HFFc6 (cell line): ENCODE measurements at places on chromosomes 5 and 9.

DNA sequence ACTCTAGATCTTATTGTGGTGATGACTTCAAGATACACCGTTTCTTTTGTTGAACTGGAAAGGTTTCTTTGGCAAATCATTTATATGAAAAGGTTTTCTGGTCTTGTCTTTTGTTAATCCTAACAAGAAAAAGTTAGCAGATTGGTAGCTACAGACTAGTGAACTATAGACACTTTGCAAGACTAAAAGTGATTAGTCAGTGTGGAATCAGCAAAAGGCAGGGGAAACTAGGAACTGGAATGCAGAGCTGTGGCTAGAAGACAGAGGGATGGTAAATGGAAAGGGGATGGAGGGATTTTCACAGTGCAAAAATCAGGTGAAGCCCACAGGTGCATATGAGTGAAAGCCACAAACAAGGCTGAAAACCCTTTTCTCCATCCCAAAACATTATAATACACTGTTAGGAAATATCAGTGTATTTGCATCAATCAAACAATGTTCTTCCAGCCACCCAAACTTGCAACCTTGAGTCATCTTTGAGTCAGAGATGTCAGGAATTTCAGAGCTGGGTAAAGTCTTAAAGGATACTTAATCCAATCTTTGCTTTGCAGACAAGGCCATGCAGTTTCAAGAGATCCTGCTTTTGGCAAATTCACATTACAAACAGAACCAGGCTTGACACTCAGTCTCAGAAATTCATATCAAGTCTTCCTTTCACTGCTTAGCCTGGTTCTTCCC is 52.7 kb downstream of the PLK2 start:
- no peaks in the 10 kb centered on the region for H3K36me3 ChIP-seq
- H3K27me3 ChIP-seq: peaks cover 2% of the 10 kb centered on the region; the same call in 1 of the 2 replicates
- peaks cover 67% of the 10 kb centered on the region for H3K4me1 ChIP-seq
- peak; percentile 80 for DNase-seq

DNA sequence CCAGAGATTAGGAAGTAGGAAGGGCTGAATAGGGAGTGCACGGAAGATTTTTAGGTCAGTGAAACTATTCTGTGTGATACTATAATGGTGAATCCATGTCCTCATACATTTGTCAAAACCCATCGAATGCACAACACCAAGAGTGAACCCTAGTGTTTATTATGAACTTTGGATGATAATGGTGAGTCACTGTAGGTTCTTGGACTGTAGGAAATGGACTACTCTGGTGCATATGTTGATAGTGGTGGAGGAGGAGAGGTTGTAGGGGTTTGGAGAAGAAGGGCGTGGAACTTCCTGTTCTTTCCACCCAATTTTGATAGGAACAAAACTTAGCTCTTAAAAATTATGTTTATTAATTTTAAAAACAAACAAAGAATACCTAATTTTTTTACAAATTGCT is 14.3 kb downstream of the CTSL start:
- no peaks in the 10 kb centered on the region; the same call in 1 of the 2 replicates for H3K4me1 ChIP-seq
- peaks cover 10% of the 10 kb centered on the region; the same call in 1 of the 2 replicates for H3K36me3 ChIP-seq
- no peak overlapping the region for H3K27ac ChIP-seq
- no peak overlapping the region for H3K4me3 ChIP-seq
- no peaks in the 10 kb centered on the region; the same call in 1 of the 2 replicates for H3K27me3 ChIP-seq

DNA sequence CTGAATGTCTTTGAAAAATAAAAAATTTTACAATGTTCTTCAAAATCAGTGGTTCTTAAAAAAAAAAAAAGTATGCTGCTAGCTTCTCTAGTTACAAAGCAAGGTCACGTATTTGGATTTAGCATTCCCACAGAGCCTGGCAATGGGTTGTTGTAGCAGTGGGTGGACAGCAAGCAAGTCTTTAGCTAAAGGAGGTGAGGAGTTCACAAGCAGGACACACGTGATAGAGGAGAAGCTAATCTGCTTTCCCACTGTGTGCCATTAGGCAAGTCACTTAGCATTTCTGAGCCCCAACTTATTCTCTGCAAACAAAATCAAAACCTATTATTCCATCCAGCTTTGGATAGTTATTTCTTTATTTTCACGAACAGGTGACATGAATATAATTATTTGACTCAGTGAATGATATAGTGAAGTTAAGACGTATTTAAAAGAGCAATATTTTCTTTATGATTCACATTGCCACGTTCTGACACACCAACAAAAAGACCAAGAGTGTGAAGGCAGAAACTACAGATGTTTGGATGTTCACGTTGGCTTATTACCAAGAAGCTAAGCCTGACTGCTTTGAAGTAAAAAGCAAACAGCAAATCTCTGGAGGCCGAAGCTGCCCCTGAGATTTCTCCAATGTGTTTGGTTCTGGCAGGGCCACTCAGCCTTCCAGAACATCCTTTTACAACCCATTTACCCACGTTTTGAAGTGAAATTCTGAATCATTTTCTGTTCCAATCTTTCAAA is 612.1 kb upstream of the CDH6 start:
- no peaks in the 10 kb centered on the region for H3K4me1 ChIP-seq
- no peak overlapping the region for H3K4me3 ChIP-seq
- no peak overlapping the region for H3K27ac ChIP-seq
- DNase-seq: no peak
- no peaks in the 10 kb centered on the region for H3K36me3 ChIP-seq

DNA sequence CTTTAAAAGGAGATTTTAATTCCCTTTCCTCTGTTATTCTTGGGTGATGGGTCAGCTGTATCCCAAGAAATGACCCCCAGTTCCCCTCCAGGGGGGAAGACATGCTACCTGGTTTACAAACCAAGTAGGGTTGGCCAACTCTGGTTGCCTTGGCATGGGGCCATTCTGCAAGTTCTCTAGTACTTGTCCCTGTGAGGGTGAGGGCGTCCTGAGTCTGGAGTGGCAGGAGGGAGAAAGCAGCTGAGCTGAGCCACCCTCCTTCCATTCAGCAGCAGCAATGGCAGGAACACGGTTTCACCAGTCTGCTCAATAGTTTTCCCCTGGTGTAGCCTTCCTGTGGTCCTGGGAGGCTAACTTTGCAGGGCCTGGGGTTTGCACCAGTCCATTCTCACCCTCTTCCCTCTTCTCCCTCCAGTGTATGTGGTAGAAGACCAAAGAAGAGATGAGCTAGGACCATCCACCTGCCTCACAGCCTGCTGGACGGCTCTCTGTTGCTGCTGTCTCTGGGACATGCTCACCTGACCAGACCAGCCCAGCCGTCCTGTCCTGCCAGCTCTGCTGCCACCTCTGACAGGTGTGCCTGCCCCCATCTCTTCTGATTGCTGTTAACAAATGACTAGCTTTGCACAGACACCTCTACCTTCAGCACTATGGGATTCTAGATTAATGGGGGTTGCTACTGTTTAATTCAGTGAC is 59.9 kb downstream of the PFDN1 start:
- no peak overlapping the region for H3K4me3 ChIP-seq
- H3K36me3 ChIP-seq: no peaks in the 10 kb centered on the region
- DNase-seq: no peak
- peaks cover 63% of the 10 kb centered on the region for H3K4me1 ChIP-seq

DNA sequence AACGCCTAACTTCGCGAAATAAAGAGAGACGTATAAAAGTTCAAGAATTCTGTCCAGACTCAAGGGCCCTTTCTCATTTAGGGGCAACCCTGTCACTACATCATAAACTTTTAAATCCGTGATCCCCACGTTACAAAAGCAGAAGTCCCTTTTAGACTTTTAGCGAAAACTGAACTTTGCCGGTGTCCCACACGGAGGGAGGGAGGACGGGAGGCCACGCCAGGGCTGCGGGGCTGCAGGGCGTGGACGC is 515 bp upstream of the F2R start:
- H3K4me1 ChIP-seq: peaks cover 46% of the 10 kb centered on the region
- peak overlapping the region; percentile 95 for H3K4me3 ChIP-seq
- peaks cover 24% of the 10 kb centered on the region for H3K36me3 ChIP-seq
- H3K27me3 ChIP-seq: peaks cover 6% of the 10 kb centered on the region
- 0 out of 2 replicates have a peak overlapping the region, but pooled peaks have one; percentile 29 for H3K27ac ChIP-seq
- no peak for DNase-seq

- peaks cover 21% of the 10 kb centered on the region for H3K4me1 ChIP-seq
- H3K4me3 ChIP-seq: no peak overlapping the region
Measured at GRCh38 chr9:124347968-124348358, 67.3 kb downstream of the PSMB7 start.

DNA sequence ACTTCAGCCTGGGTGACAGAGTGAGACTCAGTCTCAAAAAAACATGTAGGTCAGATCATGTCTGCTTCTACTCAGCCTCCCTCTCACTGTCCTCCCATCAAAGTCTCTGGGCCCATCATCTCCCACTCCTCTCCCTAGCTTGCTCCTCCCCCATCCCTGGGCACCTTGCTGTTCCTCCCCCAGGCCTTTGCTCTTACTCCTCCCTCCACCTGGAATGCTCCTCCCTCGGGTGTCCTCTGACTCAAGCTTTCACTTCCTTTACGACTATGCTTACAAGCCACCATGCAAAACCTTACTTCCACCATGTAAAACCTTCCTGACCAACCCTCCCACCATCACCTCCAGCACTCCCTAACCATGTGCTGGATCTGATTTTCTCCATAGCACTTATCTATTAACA is 51.5 kb downstream of the MTMR12 start:
- H3K27ac ChIP-seq: peak overlapping the region; percentile 36
- H3K4me1 ChIP-seq: peaks cover 34% of the 10 kb centered on the region
- no peak overlapping the region; the same call in 1 of the 2 replicates for H3K4me3 ChIP-seq
- DNase-seq: no peak
- H3K36me3 ChIP-seq: peaks cover 35% of the 10 kb centered on the region
- H3K27me3 ChIP-seq: no peaks in the 10 kb centered on the region; the same call in 1 of the 2 replicates

DNA sequence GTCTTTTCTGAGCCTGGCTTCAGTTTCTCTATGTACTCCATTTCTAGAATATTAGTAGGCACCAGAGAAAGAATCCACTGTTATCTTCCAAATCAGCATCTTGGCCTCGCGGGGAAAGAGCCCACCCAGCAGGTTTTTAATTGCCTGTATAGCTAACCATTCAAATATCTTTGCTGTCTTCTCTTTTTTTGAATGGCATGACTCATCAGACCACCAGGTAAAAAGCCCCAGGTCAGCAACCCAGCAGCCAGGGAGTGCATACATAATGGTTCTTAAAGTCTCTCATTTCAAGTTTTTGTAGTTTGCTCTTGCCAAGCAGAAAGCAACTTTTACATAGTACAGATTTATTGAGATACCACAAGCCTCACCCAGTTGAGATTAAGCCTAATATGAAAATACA is 50.7 kb downstream of the TMEM167A start:
- peaks cover 30% of the 10 kb centered on the region for H3K4me1 ChIP-seq
- no peak overlapping the region for H3K27ac ChIP-seq
- H3K4me3 ChIP-seq: no peak overlapping the region

GRCh38 chr5:58974083-58974482 is 391.2 kb downstream of the RAB3C start:
- no peaks in the 10 kb centered on the region for H3K4me1 ChIP-seq
- H3K27ac ChIP-seq: no peak overlapping the region
- no peaks in the 10 kb centered on the region for H3K27me3 ChIP-seq
- no peak for DNase-seq

DNA sequence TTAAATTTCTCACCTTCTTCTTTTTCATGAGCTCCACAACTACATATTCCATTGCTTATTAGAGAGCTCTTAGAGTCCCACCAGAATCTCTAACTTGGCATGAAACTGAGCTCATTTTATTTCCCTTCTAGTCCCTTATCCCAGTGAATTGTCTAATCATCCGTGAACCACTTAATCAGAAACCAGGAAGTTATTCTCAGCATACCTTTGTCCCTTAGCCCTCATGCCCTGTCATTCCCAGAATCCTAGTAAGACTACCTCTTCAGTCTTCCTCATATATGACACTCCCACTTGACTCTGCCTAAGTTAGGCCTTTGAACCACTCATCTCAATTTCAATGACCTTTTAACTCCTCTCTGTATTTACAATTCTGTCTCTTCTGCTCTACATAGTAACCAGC is 93.0 kb upstream of the PAPPA start:
- no peak for DNase-seq
- no peak overlapping the region for H3K27ac ChIP-seq
- peaks cover 32% of the 10 kb centered on the region for H3K4me1 ChIP-seq
- H3K36me3 ChIP-seq: peaks cover 10% of the 10 kb centered on the region

DNA sequence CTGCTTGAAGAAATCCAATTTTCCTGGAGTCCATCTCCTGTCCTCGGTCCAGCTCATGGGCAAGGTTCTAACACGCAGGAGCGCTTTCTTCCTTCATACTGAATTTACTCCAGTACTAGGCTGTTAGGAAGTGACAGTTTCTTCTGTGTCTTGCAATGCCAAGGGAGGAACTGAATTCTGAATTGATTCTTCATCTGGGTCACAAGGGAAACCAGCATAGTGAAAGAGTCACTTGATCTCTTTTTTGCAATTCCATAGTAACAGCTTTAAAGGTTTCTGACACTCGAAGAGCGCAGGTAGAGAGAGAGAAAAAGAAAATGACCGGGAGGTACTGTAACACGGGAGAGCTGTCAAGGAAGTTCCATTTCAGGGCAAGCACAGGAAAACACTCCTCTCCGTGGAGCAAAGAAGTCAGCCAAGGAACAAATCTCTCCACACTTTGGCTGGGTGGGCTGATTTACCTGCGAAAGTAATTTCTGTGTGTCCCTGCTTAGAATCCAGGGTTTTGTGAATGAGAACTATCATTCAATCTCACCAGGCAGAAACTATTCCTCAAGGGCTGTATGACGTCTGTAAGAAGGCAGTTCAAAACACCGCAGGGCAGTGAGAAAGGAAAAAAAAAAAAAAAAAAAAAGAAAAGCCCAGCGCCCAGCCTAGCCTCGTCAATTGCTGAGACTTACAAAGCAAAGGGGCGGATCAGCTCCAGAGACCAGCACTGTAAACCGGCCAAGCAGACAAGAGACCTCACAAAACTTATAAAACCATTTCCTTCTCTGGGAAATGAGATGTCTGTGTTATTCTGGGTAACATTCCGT is 617.8 kb downstream of the PDE4D start:
- H3K27me3 ChIP-seq: no peaks in the 10 kb centered on the region
- peak overlapping the region; percentile 69 for H3K4me3 ChIP-seq
- no peak for DNase-seq
- no peaks in the 10 kb centered on the region for H3K36me3 ChIP-seq

- peaks cover 75% of the 10 kb centered on the region for H3K4me1 ChIP-seq
- peaks cover 60% of the 10 kb centered on the region for H3K36me3 ChIP-seq
- H3K27ac ChIP-seq: peak overlapping the region; percentile 85
- H3K4me3 ChIP-seq: peak overlapping the region; percentile 63; the same call in 1 of the 2 replicates
Measured at GRCh38 chr5:14250084-14250695, 107.0 kb downstream of the TRIO start.
